ENCODE measurements at places on chromosomes 7 and 10. TPM values are rescaled to one million over a fixed set of nuclear protein-coding genes. Genes with fewer than 3 reads are reported as not detected.

DNA sequence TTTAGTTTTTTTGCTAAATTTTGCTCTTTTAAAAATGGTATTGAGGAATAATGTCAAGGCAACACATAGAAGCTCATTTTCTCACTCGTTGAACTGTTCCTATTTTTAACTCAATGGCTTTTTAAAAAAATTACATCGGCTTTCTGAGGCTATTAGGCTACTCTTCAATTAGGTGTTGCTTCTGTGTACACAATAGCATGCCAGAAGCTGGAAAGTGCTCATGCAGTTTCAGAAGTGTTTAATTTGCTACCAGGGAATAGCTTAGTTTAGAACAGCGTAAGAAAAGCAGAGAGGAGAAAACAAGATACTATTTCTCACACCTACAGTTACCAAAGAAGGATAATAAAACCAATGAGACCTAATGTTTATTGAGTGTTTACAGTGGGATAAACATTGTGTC is 157.4 kb downstream of the NXPH1 start:
- no peaks in the 10 kb centered on the region for H3K36me3 ChIP-seq
- no peak overlapping the region for H3K27ac ChIP-seq
- no peaks in the 10 kb centered on the region for H3K27me3 ChIP-seq
- no peak for DNase-seq
- H3K4me3 ChIP-seq = no peak overlapping the region
- H3K4me1 ChIP-seq = no peaks in the 10 kb centered on the region

DNA sequence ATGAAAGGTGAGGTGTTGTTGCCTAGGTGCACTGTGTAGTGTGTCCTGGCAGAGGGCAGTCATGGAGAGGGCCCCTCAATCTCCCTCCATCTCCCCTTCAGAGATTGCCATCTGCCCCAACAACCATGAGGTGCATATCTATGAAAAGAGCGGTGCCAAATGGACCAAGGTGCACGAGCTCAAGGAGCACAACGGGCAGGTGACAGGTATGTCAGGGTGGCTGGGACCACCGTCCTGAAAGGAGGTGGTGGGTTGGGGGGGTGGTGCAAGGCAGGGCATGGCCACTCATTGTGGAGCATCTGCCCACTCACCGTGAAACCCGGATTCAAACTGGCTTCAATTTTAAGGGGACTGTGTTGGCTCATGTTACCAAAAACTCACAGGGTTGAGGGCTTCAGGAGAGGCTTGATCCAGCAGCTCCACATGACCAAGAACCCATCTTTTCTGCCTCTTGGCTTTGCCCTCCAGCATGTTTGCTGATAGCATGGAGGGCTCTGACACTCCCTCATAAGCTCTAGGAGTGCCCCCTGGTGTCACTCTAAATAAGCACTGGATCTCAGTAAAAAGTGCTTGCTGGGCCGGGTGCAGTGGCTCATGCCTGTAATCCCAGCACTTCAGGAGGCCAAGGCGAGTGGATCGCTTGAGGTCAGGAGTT is 12.2 kb downstream of the ARPC1B start:
- H3K4me3 ChIP-seq = no peak overlapping the region
- peaks cover 80% of the 10 kb centered on the region for H3K36me3 ChIP-seq
- DNase-seq = no peak
- H3K27ac ChIP-seq = no peak overlapping the region
- peaks cover 21% of the 10 kb centered on the region for H3K4me1 ChIP-seq

DNA sequence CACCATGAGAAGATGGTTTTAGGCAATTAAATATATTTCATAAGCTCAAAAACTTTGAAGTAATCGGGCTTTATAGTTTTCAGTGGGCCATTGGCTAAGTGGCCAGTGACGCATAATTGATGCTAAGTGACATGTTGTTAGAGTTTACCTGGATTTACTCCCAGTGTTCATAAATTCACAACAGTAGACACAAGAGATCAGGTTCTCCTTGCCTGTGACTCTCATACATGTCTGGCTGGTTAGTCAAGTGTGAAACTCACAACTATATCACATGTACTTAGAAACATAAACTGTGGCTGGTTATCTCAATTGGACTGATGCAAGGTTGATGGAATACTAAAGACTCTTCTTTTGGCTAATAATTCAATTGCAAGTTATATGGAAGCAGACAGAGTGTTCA is 26.2 kb downstream of the ASB15 start:
- H3K4me3 ChIP-seq = no peak overlapping the region
- H3K27me3 ChIP-seq = no peaks in the 10 kb centered on the region
- no peaks in the 10 kb centered on the region for H3K4me1 ChIP-seq
- DNase-seq = no peak
- no peak overlapping the region for H3K27ac ChIP-seq

GRCh38 chr7:95411036-95411435 is 14.9 kb upstream of the PON3 start:
- H3K4me3 ChIP-seq = no peak overlapping the region
- no peaks in the 10 kb centered on the region for H3K4me1 ChIP-seq
- H3K27me3 ChIP-seq = no peaks in the 10 kb centered on the region
- peaks cover 93% of the 10 kb centered on the region for H3K36me3 ChIP-seq
- no peak for DNase-seq
- no peak overlapping the region for H3K27ac ChIP-seq

GRCh38 chr10:4543938-4544533 is 282.0 kb upstream of the AKR1E2 start:
- no peak overlapping the region for H3K27ac ChIP-seq
- H3K4me3 ChIP-seq = no peak overlapping the region
- H3K4me1 ChIP-seq = no peaks in the 10 kb centered on the region
- H3K36me3 ChIP-seq = no peaks in the 10 kb centered on the region

GRCh38 chr10:4242561-4243035 is 457.6 kb upstream of the KLF6 start:
- peak overlapping the region; percentile 81 for H3K27ac ChIP-seq
- H3K36me3 ChIP-seq = no peaks in the 10 kb centered on the region
- H3K27me3 ChIP-seq = no peaks in the 10 kb centered on the region
- no peak for DNase-seq
- H3K4me1 ChIP-seq = peaks cover 21% of the 10 kb centered on the region

DNA sequence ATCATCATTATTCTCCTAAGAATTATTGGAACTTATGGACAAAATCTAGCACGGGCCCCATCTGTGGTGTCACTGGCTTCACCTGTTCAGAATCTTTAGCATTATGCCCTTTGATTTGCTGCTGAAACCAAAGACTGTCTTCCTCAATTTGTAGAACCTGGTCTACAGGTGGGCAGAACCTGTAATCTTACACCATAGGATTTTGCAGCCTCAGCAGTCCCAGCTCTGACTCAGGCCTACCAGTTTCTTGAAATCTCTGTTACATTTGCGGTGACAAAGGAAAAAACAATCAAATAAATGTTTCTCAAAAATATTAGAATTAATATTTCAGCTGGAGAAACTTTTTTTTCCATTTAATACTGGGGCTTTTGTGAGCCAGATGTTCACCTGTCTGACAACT is 86.1 kb downstream of the EPDR1 start:
- DNase-seq = no peak
- H3K27me3 ChIP-seq = no peaks in the 10 kb centered on the region
- H3K4me1 ChIP-seq = no peaks in the 10 kb centered on the region
- H3K36me3 ChIP-seq = no peaks in the 10 kb centered on the region

DNA sequence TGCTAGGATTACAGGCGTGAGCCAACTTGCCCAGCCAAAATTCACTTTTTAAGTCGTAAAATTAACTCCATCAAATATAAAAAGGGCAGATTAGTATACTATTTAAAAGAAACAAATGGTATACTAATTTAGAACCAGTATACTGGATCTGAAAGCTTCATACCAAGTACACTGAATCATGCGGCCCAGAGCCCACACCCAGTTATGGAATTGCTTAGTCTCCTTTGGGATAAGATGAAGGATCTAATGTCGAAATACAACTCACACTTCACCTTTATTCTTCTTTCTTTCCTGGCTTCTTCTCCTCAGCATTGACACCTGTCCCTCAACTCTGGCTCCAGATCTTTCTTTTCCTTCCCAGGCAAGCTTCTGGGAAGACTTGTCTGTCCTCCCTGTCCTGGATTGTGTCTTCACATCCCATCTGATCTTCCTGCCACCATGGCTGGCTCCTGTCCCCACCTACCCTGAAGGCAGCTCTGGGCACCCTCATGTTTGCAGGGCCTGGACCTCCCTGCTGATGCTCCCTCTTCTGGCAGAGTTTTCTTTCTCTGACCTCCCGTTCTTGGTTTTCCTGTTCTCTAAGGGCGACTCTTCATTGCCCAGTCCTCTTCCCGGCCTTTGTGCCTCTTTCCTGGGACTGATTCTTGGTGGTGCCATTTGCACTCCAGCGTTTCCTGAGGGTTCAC is 57.8 kb upstream of the CTBP2 start:
- DNase-seq = no peak
- H3K27me3 ChIP-seq = no peaks in the 10 kb centered on the region
- no peak overlapping the region for H3K4me3 ChIP-seq
- no peak overlapping the region for H3K27ac ChIP-seq
- H3K36me3 ChIP-seq = no peaks in the 10 kb centered on the region

DNA sequence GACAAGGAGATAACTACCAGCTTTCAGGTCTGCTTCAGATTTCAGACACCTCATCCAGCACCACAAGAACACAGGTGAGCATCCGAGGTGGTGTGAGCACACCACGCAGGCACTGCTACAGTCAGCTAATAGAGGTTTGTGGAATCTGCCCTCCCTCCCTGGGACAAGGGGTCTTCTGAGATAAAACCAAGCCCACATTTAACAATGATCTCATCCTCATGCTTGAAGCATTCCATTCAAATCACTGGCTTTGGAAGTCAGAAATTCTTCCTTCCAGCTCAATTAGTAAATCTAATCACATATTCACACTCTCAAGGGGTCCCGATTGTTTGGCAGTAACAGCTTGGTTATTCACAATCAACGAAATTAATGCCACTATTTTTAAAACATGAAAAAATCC is 331.4 kb downstream of the ELMO1 start:
- DNase-seq = no peak
- no peaks in the 10 kb centered on the region for H3K27me3 ChIP-seq
- no peak overlapping the region for H3K27ac ChIP-seq

GRCh38 chr7:134191876-134192275 is 64.7 kb downstream of the LRGUK start:
- no peak overlapping the region for H3K4me3 ChIP-seq
- no peaks in the 10 kb centered on the region for H3K4me1 ChIP-seq
- H3K27me3 ChIP-seq = no peaks in the 10 kb centered on the region

- H3K36me3 ChIP-seq = no peaks in the 10 kb centered on the region
- H3K27ac ChIP-seq = no peak overlapping the region
- H3K27me3 ChIP-seq = no peaks in the 10 kb centered on the region
- no peak for DNase-seq
Observed at GRCh38 chr7:11478882-11479281, 353.1 kb downstream of the THSD7A start.

DNA sequence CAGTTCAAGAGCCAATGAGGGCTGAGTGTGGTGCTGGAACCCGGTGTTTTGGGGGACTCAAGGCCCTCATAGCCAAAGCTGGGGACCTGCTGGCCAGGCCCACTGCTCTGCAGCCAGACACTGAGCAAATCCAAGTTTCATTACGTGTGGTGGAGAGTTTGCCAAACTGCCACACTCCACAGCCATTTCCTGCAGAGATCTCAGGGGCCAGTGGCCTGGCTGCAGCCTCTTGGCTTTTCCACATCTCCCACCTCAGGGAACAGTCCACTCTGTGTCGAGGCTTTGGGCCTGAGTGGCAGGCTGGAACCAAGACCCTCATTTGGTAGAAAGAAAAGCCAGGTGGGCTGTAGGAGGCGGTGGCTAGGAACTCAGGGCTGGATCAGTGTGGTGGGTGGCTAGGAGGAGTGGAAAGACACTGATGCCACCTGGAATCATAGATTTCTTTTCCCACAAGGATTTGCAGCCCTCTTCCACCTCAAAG is 3.2 kb downstream of the HOXA11 start:
- peaks cover 99% of the 10 kb centered on the region for H3K27me3 ChIP-seq
- H3K36me3 ChIP-seq = no peaks in the 10 kb centered on the region
- no peak overlapping the region for H3K27ac ChIP-seq

DNA sequence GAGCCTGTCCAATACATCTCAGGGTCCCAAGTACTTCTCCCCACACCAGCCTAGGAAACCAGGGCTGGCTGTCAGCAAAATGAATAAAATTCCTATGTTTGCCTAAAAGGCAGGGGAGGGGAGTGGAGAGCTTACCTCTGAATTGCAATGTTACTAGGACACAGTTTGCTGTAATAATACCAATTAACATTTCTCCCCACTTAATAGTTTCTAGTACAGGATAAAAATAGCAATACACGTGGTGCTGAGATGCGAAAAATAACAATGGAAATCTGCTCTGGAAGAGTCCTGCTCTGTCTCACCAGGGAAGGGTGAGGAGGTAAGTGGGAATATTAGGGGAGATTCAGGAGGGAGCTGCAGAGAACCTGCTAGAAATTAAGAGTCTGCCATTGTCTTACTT is 112.3 kb downstream of the PLXNA4 start:
- H3K4me3 ChIP-seq = no peak overlapping the region
- no peaks in the 10 kb centered on the region for H3K4me1 ChIP-seq
- no peaks in the 10 kb centered on the region for H3K36me3 ChIP-seq
- no peaks in the 10 kb centered on the region for H3K27me3 ChIP-seq
- no peak overlapping the region for H3K27ac ChIP-seq

DNA sequence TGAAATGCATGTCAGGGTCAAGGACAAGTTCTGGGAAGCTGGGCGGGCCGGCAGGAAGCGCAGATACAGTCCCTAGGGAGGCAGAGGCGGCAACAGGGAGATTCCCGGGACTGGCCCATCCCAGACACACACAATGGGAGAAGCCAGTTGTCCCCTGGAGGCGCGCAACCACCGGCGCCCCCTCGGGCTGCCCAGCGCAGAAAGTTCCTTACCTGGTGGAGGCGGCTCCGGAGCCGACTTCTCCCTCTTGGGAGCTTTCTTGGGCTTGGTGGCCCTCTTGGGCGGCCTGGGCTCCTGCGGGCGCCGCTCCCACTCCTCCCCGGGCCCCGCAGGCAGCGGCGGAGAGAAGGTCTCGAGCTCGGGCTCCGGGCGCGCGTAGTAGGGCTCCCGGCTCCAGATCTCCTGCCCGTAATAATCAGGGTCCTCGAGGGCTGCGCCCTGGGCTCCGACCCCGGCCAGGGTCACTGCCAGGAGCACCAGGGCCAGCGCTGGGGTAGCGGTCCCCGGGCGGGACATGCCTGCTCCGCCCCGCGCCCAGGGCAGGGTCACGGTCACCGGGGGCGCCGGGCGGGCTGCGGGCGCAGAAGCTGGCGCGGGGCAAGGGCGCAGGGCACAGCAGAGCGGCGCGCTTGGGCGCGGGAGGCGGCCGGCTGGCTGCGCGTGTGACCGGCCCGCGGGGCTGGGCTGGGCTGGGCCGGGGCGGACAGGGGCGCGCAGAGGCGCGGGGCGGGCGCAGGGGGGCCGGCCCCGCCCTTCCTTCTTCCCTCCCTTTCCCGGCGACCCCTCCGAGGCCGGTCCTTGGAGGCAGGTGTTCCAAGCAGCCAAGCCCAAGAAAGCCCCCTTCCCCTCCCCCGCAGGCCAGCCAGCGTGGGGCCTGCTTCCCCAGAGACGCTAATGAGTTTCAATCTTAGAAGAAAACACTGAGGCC is at the start of gene CPXM2:
TSS of gene CPXM2 (minus strand) at position 664 of the 928 bp plus-strand sequence. CDS start at position 516, 148 bp downstream.
- no peaks in the 10 kb centered on the region for H3K36me3 ChIP-seq
- DNase-seq = no peak
- peak within 1 kb of the TSS; percentile 35 for H3K4me3 ChIP-seq
- H3K27me3 ChIP-seq = peaks cover 24% of the 10 kb centered on the region
- peak within 1 kb of the TSS; percentile 46 for H3K27ac ChIP-seq
- no peaks in the 10 kb centered on the region for H3K4me1 ChIP-seq

GRCh38 chr10:104273286-104273685 is 4.3 kb downstream of the GSTO2 start:
- no peaks in the 10 kb centered on the region for H3K36me3 ChIP-seq
- peaks cover 7% of the 10 kb centered on the region for H3K4me1 ChIP-seq
- H3K27ac ChIP-seq = no peak overlapping the region
- DNase-seq = no peak
- H3K4me3 ChIP-seq = no peak overlapping the region

The NXPH1 gene
- total RNA-seq = not detected

The MDFIC gene
- 46.3 TPM for total RNA-seq

The GRID2IP gene
- 0.41 TPM for total RNA-seq

The ANKRD7 gene
- total RNA-seq = not detected
